ENCODE measurements at places on chromosomes 12 and 14. TPM values are rescaled to one million over a fixed set of nuclear protein-coding genes. Genes with fewer than 3 reads are reported as not detected.

GRCh38 chr12:95318071-95318545, 100.5 kb downstream of the VEZT start:
- no peak for DNase-seq

- no peak for DNase-seq
Observed at GRCh38 chr12:124395986-124396385, 101.1 kb downstream of the RFLNA start.

CMA1 gene
- polyA plus RNA-seq: not detected

DNA sequence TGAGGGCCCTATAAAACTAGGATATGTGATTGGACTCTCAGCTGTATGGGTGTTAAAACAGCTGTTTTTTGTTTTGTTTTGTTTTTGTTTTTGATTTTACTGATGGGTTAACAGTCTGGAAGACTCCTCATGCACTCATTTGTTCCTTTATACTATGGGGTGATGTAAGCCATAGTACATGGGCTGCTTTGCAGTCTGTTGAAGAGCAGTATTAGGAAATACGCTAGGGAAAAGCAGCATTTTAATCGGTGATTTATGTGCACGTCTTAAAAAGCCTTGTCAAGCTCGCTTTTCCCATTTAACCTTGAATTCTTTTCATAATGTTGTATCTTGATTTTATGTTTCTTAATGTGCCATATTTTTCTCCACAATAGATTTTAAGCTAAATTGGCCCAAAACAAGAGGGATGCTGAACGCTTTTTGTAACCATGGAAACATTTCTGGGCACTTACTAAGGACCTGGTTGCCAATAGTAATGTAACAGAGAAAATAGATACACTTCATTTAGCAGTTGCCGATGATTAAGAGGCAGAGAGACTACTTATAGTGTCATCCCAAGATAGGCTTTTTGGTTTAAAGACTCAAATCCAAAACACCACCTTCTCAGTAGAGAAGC, 244.0 kb downstream of the SNAPC1 start:
- no peak for DNase-seq

DNA sequence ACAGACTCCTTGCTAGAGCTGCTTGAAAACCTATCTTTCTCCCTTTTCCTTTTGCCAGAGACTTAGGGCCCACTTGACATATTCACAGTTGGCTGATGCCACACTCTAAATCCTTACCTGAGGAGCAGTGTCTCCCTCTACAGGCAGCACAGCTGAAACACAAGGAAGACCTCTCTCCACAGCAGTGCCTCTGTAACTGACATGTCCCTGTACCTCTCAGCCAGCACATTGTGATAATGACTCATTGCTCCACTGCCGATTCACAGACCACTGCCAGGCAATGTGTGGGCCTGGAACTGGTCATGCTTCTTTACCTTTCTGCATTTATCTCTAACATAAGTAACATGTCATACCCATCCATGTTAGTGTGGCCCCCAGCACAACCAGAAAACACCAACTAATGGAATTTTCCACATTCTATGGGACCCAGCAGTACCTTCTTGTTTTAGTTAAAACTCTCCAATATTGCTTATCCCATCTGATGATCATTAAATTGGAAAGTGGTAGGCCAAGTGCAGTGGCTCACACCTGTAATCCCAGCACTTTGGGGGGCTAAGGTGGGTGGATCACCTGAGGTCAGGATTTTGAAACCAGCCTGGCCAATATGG, 56.5 kb downstream of the GTF2A1 start:
- peak; percentile 25 for DNase-seq

GRCh38 chr12:67193704-67194103, 75.5 kb upstream of the CAND1 start:
- DNase-seq: peak; percentile 22

FAM186B gene
- polyA plus RNA-seq: 0.91 TPM

GRCh38 chr14:103130965-103131364, 7.7 kb downstream of the TNFAIP2 start:
- DNase-seq: no peak

- peak; percentile 88 for DNase-seq
Observed at GRCh38 chr14:100285021-100285912, 21.0 kb downstream of the SLC25A29 start.

IL22 gene
- not detected for polyA plus RNA-seq

DNA sequence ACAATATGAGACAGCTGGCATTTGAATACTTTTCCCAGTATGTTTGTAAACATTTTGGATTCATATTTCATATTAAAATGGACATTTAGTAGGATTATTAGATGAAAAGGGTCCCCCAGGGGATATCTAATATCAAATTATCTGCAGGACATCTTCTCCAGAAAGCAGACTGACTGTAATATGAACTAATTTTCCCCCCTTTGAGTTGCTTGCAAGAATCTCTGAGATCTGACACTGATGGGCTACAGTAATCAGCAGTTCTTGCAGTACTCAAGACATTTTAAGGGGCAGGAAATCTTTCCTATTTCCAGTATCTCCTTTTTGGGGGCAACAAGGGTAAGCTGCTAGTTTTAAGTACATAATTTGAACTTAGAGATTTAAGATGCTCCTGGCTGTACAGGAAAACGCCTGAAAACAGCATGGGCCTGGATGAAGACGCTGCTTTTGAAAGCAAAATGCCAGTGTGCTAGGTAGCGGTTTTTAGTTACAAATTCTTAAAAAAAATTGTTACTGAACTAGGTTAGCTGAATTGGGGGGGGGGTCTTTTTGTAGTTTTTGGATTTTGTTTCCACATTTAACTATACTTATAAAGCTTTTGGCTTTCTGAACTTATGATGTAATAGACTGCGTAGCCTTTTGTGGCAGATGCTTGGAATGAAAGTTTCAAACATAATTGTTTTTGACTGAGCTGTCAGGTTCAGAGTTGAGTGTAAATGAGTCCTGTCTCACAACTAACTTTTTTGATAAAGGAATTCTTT, 2.2 kb downstream of the FRMD6 start:
- no peak for DNase-seq

IFT81 gene
- polyA plus RNA-seq: 12.6 TPM

TAS2R19 gene
- 0.87 TPM for polyA plus RNA-seq

KLRB1 gene
- 7.8 TPM for polyA plus RNA-seq

TAS2R31 gene
- 0.82 TPM for polyA plus RNA-seq

DNA sequence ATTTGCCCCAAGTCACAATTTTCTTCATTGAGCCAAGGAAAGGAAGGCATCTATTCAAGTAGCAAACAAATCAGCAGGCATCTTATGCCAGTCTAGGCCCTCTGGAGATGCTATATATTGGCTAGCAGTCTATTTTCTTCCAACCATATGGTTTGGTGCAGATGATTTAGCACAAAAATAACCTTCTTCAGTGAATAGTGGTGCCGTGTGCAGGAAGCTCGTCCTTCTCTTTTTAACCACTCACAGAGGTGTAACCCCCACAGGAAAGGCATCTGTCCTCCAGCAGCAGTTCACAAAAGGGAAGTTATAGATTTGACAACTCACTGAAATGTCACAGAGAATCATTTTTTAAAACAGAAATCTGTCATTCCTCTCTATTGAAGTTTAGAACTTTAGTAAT, 445.7 kb upstream of the SYT1 start:
- no peak for DNase-seq

DNA sequence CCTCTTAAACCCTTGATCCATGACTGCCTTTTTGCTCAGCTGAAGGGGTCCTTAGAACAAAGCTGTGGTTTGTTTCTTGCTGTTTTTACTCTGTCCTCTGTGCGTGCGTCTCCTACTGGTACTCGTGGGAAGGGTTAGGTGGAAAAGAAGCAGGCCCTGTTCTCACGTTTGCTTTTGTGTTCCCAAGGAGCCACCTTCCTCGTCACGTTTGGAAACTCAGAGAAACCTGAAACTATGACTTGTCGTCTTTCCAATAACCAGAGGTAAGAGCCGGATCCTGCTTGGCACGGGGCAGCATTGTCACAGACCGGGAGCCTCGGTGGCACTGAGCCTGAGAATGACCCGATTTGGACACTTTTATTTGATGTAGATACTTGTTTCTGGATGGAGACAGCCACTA, 13.1 kb downstream of the ZFYVE21 start:
- DNase-seq: no peak

GRCh38 chr12:64042911-64043310, 179.2 kb downstream of the KICS2 start:
- DNase-seq: no peak

SERPINA9 gene
- not detected for polyA plus RNA-seq

DNA sequence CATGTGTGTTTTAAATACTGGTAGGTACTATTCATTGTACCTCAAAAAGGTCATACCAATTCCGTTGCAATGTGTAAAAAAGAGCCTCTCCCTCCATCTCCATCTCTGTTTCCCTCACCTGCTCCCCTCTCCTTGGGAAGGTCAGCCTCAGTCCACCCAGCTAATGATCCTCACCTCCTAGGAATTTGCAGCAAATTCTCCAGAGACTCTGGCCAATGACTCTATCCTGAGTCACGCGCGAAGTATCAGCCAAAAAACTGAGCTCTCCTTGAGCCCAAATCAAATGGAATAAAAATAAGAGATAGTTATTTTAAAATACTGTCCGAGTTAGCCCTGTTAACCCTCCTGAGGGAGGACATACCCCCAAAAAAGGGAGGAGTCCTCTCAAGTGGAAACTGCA, 148.4 kb downstream of the DPF3 start:
- no peak for DNase-seq

- DNase-seq: no peak
Observed at GRCh38 chr12:13937735-13938134, 43.7 kb downstream of the GRIN2B start.

- DNase-seq: no peak
Observed at GRCh38 chr12:57483466-57483865, 3.8 kb upstream of the ARHGAP9 start.

TGM1 gene
- polyA plus RNA-seq: 8.6 TPM

DNA sequence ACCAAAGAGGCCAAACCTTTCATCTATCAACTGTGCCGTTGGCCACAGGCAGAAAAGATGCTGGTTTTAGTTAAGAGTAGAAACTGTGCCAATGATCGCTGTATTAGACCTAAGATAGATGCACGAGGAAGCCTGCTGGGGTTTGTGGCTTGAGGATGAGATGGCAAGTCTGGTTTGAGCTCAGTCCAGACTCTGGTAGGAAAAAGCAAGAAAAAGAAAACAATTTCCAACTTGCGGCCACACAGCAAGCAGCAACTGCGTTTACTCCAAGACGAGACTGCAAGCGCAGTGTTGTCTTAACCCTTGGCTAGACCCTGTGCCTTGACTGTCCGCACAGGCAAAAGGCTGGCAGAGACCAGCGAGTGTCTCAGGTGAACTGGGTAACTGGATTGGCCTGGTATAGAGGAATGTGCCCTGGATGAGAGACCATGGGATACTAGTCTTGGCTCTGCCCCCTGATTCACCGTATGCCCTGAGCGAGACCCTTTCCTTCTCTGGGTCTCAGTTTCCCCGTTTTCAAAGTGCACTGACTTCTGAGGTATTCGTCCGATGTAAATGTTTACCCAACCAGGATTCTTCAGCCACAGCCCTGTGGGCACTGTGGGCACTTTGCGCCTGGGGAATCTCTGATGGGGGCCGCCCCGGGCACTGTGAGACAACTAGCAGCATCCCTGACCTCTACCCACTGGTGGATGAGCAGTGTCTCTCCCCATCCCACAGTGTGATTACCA, 113.4 kb downstream of the DICER1 start:
- DNase-seq: no peak

GATC gene
- polyA plus RNA-seq: 34.8 TPM

GRCh38 chr12:6534695-6534944, 303 bp downstream of the GAPDH start:
- no peak for DNase-seq

HCAR3 gene
- 0.82 TPM for polyA plus RNA-seq

DNA sequence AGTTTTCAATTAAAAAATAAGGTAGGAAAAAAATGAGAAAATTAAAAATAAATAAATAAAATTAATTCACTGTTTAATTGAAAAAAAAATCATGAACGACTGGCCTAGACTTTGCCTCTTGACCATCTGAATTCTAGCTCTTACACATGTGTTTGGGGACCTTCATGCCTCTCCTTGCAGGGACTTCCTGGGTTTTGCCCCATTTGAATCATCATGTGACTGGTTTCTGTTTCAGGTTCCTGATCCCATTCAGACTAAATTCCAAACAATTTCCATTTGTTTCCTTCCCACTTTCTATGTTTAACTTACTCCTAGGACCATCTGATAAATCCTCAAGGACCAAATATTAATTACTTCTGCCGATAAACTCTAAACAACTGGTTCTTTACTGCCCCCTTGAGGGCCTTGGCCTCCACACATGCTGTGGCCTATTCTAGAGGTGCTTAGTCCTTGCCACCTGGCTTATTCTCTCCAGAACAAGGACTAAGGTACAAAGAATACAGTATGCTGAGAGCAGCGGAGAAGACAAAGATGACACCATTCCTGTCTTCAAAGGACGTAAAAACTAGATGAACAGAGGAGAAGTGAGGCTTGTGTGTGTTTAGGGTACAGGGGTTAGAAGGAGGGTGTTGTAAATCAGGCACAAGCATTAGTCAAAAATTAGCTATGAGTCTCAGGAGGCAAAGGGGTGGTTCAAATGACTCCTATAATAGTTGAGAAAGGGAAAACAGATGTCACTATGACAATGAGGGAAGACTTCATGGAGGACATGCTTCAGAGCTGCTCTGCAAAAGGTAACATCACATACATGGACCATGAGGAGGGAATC, 125.8 kb upstream of the AVPR1A start:
- DNase-seq: peak; percentile 57

- no peak for DNase-seq
Observed at GRCh38 chr14:59213368-59214315, 25.2 kb downstream of the DAAM1 start.

- no peak for DNase-seq
Observed at GRCh38 chr12:91604897-91605296, 422.3 kb upstream of the DCN start.

DNA sequence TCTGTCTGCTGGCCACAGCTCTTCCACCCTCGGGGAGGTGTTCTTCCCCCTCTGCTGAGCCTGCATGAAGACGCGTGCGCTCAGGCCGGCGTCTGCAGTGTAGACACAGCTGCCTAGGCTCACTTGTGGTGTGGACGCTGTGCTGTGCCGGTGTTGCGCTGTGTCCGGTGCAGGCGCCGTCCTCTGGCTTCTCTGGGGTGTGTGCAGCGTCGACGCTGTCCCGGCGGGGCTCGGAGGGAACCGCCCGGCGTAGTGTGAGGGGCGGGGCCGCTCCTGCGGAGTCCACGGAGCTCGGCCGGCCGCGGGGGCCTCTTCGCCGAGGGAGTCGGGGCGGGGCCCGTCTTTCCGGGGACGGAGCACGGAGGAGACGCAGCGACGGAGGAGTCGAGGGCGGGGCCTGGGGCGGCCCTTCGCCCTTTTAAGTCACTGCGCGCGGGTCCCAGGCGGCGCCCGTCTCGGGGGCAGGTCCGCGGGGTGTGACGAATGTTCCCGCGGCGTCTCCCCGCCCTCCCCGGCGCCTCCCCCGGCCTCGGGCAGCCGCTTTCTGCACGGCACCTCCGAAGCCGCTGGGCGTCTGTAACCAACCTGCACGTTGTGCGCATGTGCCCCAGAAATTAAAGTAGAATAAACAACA, 45.2 kb downstream of the NOC4L start:
- DNase-seq: peak; percentile 97

GRCh38 chr14:23345987-23346692, 6.5 kb downstream of the SLC22A17 start:
- DNase-seq: no peak

GRCh38 chr12:89544681-89545184, 18.9 kb upstream of the POC1B start:
- DNase-seq: no peak

TSPAN11 gene
- 8.4 TPM for polyA plus RNA-seq

GRCh38 chr14:53409969-53410368, 256.8 kb upstream of the DDHD1 start:
- no peak for DNase-seq

ACSS3 gene
- polyA plus RNA-seq: 6.0 TPM

KRT7 gene
- 8.6 TPM for polyA plus RNA-seq

- DNase-seq: no peak
Observed at GRCh38 chr12:30908076-30908721, 18.3 kb upstream of the TSPAN11 start.

GRCh38 chr12:95200128-95200894, 17.0 kb downstream of the FGD6 start:
- DNase-seq: peak; percentile 54

Measured in large intestine (tissue), 12 donors.